Bronchus fibroblast of lung (primary cell): ENCODE measurements at places on chromosomes 6 and 20. TPM values are rescaled to one million over a fixed set of nuclear protein-coding genes. Genes with fewer than 3 reads are reported as not detected.

The MICB gene
- 22.4 and 24.2 TPM in 2 replicates for total RNA-seq

The ADGRF4 gene
- total RNA-seq: not detected in 2 replicates

The ARFGEF3 gene
- under 0.01 TPM in 2 replicates for total RNA-seq

The BMP2 gene
- total RNA-seq: 2.2 and 3.2 TPM in 2 replicates

The PLG gene
- total RNA-seq: not detected in 2 replicates

The NNAT gene
- total RNA-seq: 32.0 and 41.7 TPM in 2 replicates

The MMP24OS gene
- total RNA-seq: 32.8 and 35.5 TPM in 2 replicates

The FAM83C gene
- total RNA-seq: under 0.01 TPM in 1 of 2 replicates, not detected in the other

The HLA-DMB gene
- not detected in 2 replicates for total RNA-seq

The DCBLD1 gene
- 48.2 and 52.6 TPM in 2 replicates for total RNA-seq

The LAMA5 gene
- 25.7 and 32.1 TPM in 2 replicates for total RNA-seq

The VSX1 gene
- not detected in 2 replicates for total RNA-seq

The SLC22A3 gene
- total RNA-seq: 0.15 TPM in 1 of 2 replicates, not detected in the other

The BIRC7 gene
- total RNA-seq: not detected in 2 replicates

The OR2H2 gene
- total RNA-seq: not detected in 2 replicates

The APOBEC2 gene
- total RNA-seq: not detected in 2 replicates

The UTRN gene
- total RNA-seq: 21.3 and 38.8 TPM in 2 replicates

The BFSP1 gene
- total RNA-seq: 1.7 and 2.7 TPM in 2 replicates

The TPX2 gene
- total RNA-seq: 122 and 127 TPM in 2 replicates

The KIF6 gene
- under 0.01 and 0.17 TPM in 2 replicates for total RNA-seq

The PKHD1 gene
- not detected in 2 replicates for total RNA-seq

The LINC00237 gene
- not detected in 2 replicates for total RNA-seq

The SLC52A3 gene
- total RNA-seq: not detected in 2 replicates

The GPSM3 gene
- total RNA-seq: 11.3 and 15.0 TPM in 2 replicates

The CUL9 gene
- total RNA-seq: 17.4 and 22.9 TPM in 2 replicates

The CST11 gene
- not detected in 2 replicates for total RNA-seq

The PRRT1 gene
- total RNA-seq: 0.15 and 0.17 TPM in 2 replicates

The TTK gene
- 37.8 and 43.0 TPM in 2 replicates for total RNA-seq

The MATN4 gene
- total RNA-seq: not detected in 2 replicates

The BEND6 gene
- 7.1 and 8.6 TPM in 2 replicates for total RNA-seq
